GDM1 (cell line): ENCODE measurements at places on chromosomes 12 and 14.

DNA sequence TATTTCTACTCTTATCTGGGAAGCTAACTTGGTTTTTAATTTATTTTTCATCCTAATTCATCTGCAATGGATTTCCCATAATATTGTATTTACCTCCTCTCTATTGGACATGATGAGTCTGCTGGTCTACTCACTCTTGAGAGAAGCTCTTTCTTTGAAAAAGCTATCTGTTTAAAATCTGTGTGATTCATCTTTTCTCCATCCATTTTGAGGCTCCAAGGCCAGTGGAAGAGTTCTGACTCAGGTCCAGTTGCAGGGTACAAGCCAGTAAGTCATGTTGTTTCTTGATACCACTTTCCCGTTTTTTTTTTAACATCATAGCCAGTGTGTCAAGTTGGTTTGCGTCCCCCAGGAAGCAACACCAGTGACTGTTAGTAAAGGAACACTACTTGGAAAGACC lies 160.3 kb upstream of the BMP4 start:
- no peak for DNase-seq

GRCh38 chr14:54796961-54797360 lies 105.7 kb downstream of the GCH1 start:
- no peak for DNase-seq

DNA sequence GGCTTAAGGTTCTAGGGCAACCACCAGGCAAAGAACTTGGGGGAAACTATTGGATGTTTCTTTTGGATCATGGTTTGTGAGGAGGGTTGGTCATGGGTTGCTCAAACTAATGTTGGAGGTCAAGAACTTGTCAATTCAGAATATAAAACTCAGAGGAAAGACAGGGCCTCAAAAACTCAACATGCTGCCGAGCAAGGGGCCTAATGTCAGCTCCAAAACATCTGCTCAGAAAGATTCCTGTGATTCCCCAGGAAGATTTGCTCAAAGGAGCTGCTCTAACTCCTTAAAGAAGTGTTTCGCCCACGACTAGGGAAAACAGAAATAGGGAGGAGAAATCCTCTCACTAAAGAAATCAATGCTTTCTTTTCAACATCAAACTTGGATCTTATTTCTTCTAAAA lies 3.7 kb upstream of the IGF1 start:
- no peak for DNase-seq

DNA sequence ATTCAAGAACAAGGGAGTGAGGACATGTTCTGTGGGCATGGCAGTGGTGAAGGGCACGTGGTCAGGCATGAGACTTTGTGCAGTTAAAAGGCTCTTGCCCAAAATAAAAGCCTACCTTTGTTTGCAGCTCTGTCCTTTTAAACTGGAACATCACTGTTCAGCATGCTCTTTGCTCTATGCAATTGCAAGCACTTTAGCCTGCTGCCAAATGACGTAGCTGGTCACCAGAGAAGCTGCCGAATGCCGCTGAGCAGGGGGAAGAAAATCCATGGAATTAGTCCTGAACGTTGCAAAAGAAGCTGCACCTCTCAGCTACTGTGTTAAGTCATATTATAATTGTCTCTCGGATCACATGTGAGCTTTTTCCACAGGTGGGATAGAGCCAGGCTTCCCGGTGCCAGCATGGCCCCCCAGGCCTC lies 176.3 kb upstream of the DIO2 start:
- no peak for DNase-seq

GRCh38 chr12:27140478-27140969 lies 58.1 kb upstream of the C12orf71 start:
- DNase-seq, result no peak

DNA sequence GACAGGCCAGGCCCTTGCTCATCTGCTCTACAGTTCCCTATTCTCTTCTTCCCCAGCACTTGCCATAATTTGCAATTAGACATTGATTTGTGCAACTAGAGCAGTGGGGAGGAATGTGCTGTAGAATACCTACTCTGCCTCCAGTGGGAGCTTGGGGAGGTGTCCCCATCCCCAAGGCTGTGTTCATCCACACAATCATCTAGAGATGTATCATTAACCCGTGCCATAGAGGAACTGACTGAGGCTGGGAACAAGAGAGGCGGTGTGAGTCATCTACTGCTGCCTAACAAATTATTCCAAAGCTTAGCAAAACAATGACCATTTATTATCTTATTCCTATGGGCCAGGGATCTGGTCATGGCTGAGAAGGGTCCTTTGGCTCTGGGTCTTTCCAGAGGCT lies 5.1 kb upstream of the OTUB2 start:
- no peak for DNase-seq
